Pericardium fibroblast (primary cell): ENCODE measurements at places on chromosomes 5 and 9. TPM values are rescaled to one million over a fixed set of nuclear protein-coding genes. Genes with fewer than 3 reads are reported as not detected.

Gene CORO2A
- total RNA-seq = 0.09 and 1.6 TPM in 2 replicates

Gene PDZD2
- 0.09 and 3.4 TPM in 2 replicates for total RNA-seq

Gene IL17B
- not detected in 2 replicates for total RNA-seq

Gene CLIC3
- 11.9 and 74.5 TPM in 2 replicates for total RNA-seq

Gene PCDHAC1
- under 0.01 and 0.34 TPM in 2 replicates for total RNA-seq

Gene PLPP7
- 7.9 and 8.5 TPM in 2 replicates for total RNA-seq
